Motor neuron (in vitro differentiated cells): ENCODE measurements at places on chromosomes 2 and 18. TPM values are rescaled to one million over a fixed set of nuclear protein-coding genes. Genes with fewer than 3 reads are reported as not detected.

Gene FEV
- 0.93 TPM in 1 of 2 replicates, not detected in the other for total RNA-seq

Gene EVX2
- total RNA-seq: 0.14 and 0.29 TPM in 2 replicates

Gene SCN7A
- 0.15 and 0.42 TPM in 2 replicates for total RNA-seq

Gene SPAST
- 24.9 and 25.2 TPM in 2 replicates for total RNA-seq

Gene RGPD3
- total RNA-seq: 0.49 and 0.81 TPM in 2 replicates

Gene IL36A
- total RNA-seq: not detected in 2 replicates

Gene TNS1
- 7.8 and 10.6 TPM in 2 replicates for total RNA-seq

Gene IL36RN
- 0.17 and 0.18 TPM in 2 replicates for total RNA-seq

Gene KHK
- total RNA-seq: 5.0 and 5.4 TPM in 2 replicates

Gene SP110
- 1.6 and 1.8 TPM in 2 replicates for total RNA-seq

Gene CNTNAP5
- 0.28 TPM in 1 of 2 replicates, not detected in the other for total RNA-seq

Gene LCT
- total RNA-seq: 0.14 and 0.22 TPM in 2 replicates

Gene DSC3
- 3.0 and 4.2 TPM in 2 replicates for total RNA-seq

Gene AKAIN1
- total RNA-seq: not detected in 2 replicates

Gene METAP1D
- total RNA-seq: 6.7 and 7.7 TPM in 2 replicates

Gene DSG1
- total RNA-seq: 0.33 and 0.44 TPM in 2 replicates

Gene DSC2
- total RNA-seq: 0.05 TPM in 2 replicates

Gene REG3A
- not detected in 2 replicates for total RNA-seq

Gene LONRF2
- 16.1 and 19.5 TPM in 2 replicates for total RNA-seq

Gene DAW1
- 0.09 TPM in 1 of 2 replicates, not detected in the other for total RNA-seq

Gene LYPD6
- 0.41 and 0.48 TPM in 2 replicates for total RNA-seq

Gene YES1
- 29.1 and 29.3 TPM in 2 replicates for total RNA-seq

Gene MBD1
- total RNA-seq: 51.8 and 59.6 TPM in 2 replicates

Gene MAP3K19
- not detected in 2 replicates for total RNA-seq

Gene ADD2
- 0.23 and 0.49 TPM in 2 replicates for total RNA-seq

Gene CTAGE1
- total RNA-seq: 0.13 TPM in 1 of 2 replicates, not detected in the other

Gene SOCS6
- total RNA-seq: 13.0 and 13.7 TPM in 2 replicates

Gene ITGA6
- 50.5 and 68.2 TPM in 2 replicates for total RNA-seq

Gene AFF3
- total RNA-seq: 18.6 and 20.9 TPM in 2 replicates

Gene CHRNG
- total RNA-seq: 0.50 and 0.73 TPM in 2 replicates

Gene SERPINB5
- total RNA-seq: 0.16 and 0.41 TPM in 2 replicates

Gene LOXL3
- 8.8 and 9.9 TPM in 2 replicates for total RNA-seq

Gene SCN3A
- total RNA-seq: 38.1 and 42.0 TPM in 2 replicates

Gene FBXO15
- 4.7 and 6.0 TPM in 2 replicates for total RNA-seq

Gene TOGARAM2
- 7.6 and 17.3 TPM in 2 replicates for total RNA-seq

Gene STON1
- total RNA-seq: 69.5 and 70.9 TPM in 2 replicates

Gene RFTN2
- total RNA-seq: 5.3 and 5.7 TPM in 2 replicates

Gene C1QL2
- total RNA-seq: 0.14 and 0.22 TPM in 2 replicates

Gene STARD6
- not detected in 2 replicates for total RNA-seq

Gene TRABD2A
- total RNA-seq: 2.4 and 3.5 TPM in 2 replicates

Gene DSG2
- 5.4 and 5.9 TPM in 2 replicates for total RNA-seq

Gene ADAM23
- total RNA-seq: 12.0 and 15.3 TPM in 2 replicates

Gene LTBP1
- 37.0 and 75.1 TPM in 2 replicates for total RNA-seq

Gene MYL12B
- 141 and 145 TPM in 2 replicates for total RNA-seq

Gene PLEKHH2
- 2.1 and 2.4 TPM in 2 replicates for total RNA-seq

Gene COL5A2
- 7.3 and 7.5 TPM in 2 replicates for total RNA-seq

Gene RAB17
- 1.2 and 1.3 TPM in 2 replicates for total RNA-seq

Gene PSTPIP2
- 6.0 and 7.0 TPM in 2 replicates for total RNA-seq

Gene SH3YL1
- 86.2 and 87.9 TPM in 2 replicates for total RNA-seq

Gene ALPI
- 0.42 TPM in 1 of 2 replicates, not detected in the other for total RNA-seq

Gene RALBP1
- 25.0 and 27.0 TPM in 2 replicates for total RNA-seq

Gene PTRHD1
- total RNA-seq: 24.6 and 25.3 TPM in 2 replicates

Gene HOXD12
- total RNA-seq: not detected in 2 replicates

Gene DLGAP1
- 0.36 and 0.81 TPM in 2 replicates for total RNA-seq

Gene DDX1
- 133 and 136 TPM in 2 replicates for total RNA-seq

Gene SCRN3
- 33.7 and 37.5 TPM in 2 replicates for total RNA-seq

Gene ADRA2B
- 0.09 and 1.1 TPM in 2 replicates for total RNA-seq

Gene CAPN13
- total RNA-seq: 1.8 TPM in 1 of 2 replicates, not detected in the other
